Ascending aorta (tissue), 2 donors: ENCODE measurements at places on chromosomes 2 and 18.

DNA sequence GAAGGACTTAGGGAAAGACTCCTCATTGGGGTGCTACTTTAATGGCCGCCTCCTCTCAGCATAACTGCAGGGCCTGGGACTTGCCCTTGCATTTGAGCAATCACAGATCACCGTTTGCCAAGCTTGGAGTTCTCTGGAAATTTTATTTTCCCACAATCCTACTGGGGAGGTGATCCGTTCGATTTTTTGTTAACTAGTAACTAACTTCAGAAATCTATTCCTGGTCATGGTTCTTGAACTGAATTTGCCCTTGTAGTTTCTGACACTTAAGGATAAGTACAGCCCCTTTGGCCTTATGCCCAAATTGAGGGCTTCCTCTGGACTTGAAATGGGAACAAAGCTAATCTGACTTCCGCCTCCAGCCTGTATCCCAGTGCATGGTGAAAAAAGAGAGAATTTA, 60.5 kb upstream of the ST3GAL5 start:
- no peaks in the 10 kb centered on the region for H3K36me3 ChIP-seq
- no peak overlapping the region for H3K27ac ChIP-seq
- no peak for DNase-seq
- no peak overlapping the region for H3K4me3 ChIP-seq
- H3K4me1 ChIP-seq: no peaks in the 10 kb centered on the region
- no peaks in the 10 kb centered on the region for H3K27me3 ChIP-seq

DNA sequence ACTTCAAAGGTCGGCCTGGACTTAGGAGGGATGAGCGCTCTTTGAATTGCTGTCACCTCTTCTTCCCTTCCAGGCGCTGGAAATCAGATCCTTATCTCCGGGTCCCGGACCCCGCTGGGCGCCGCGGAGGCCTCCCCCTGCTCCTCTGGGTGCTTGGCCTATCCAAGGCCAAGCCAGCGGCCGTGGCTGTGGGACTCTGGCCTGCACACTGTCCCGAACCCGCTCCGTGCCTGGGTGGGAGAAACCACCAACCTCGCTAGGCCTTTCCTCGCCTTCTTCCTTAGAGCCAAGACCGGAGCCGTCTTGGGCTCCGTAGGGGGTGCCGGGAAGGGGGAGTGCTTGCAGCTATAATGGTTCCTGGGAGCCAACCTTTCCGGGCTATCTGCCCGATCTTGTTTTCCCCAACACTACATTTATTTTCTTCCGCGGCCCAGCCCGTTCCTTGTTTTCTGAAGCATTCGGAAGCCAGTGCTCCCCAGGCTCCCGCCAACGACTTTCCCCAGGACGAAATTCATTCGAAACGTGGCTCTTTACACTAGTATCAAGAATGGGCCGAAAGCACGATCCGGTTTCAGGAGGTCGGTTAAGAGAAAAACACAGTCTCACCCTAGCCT, 2.4 kb downstream of the OSR1 start:
- H3K4me1 ChIP-seq: peaks cover 37% of the 10 kb centered on the region
- DNase-seq: no peak
- H3K4me3 ChIP-seq: peak overlapping the region; percentile 91
- peaks cover 8% of the 10 kb centered on the region for H3K36me3 ChIP-seq
- no peaks in the 10 kb centered on the region for H3K27me3 ChIP-seq

GRCh38 chr2:171185941-171186340, 25.2 kb upstream of the TLK1 start:
- no peaks in the 10 kb centered on the region for H3K36me3 ChIP-seq
- no peak overlapping the region for H3K27ac ChIP-seq
- DNase-seq: no peak
- no peaks in the 10 kb centered on the region for H3K27me3 ChIP-seq

GRCh38 chr2:134738141-134738870, 19.5 kb upstream of the TMEM163 start:
- H3K4me3 ChIP-seq: no peak overlapping the region
- no peak for DNase-seq
- no peaks in the 10 kb centered on the region for H3K4me1 ChIP-seq

- H3K27ac ChIP-seq: no peak overlapping the region
- H3K36me3 ChIP-seq: no peaks in the 10 kb centered on the region
- no peak for DNase-seq
- H3K4me1 ChIP-seq: no peaks in the 10 kb centered on the region
Observed at GRCh38 chr18:49709347-49709690, 104.0 kb downstream of the ACAA2 start.

- H3K4me1 ChIP-seq: no peaks in the 10 kb centered on the region
- no peak overlapping the region for H3K4me3 ChIP-seq
- H3K27ac ChIP-seq: no peak overlapping the region
- DNase-seq: no peak
- no peaks in the 10 kb centered on the region for H3K36me3 ChIP-seq
Observed at GRCh38 chr2:122929347-122929746, 1095.7 kb upstream of the CNTNAP5 start.

GRCh38 chr18:40013001-40013609, 1941.9 kb upstream of the PIK3C3 start:
- H3K4me1 ChIP-seq: no peaks in the 10 kb centered on the region
- no peak overlapping the region for H3K4me3 ChIP-seq
- H3K27ac ChIP-seq: no peak overlapping the region
- H3K27me3 ChIP-seq: no peaks in the 10 kb centered on the region

DNA sequence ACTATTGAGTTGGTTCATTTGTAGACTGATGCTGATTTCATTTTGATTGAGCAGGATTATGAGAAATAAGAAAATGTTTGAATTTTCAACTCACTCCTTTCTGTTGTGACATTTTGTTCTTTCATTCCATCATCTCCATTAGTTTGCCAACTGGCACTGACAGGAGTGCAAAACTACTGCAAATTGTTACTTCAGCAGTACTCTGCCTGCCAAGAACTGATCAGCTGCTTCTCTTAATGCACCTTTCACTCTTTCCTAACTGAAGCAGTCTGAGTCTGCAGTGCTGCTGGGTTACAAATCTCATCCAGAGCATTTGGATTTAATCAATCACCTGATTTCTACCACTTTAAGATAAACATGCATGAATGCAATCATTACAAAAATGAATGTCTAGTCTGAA, 70.9 kb downstream of the TMEFF2 start:
- H3K36me3 ChIP-seq: no peaks in the 10 kb centered on the region
- H3K4me1 ChIP-seq: no peaks in the 10 kb centered on the region
- no peaks in the 10 kb centered on the region for H3K27me3 ChIP-seq
- no peak overlapping the region for H3K4me3 ChIP-seq
- DNase-seq: peak; percentile 63

- no peaks in the 10 kb centered on the region for H3K36me3 ChIP-seq
- no peaks in the 10 kb centered on the region for H3K4me1 ChIP-seq
- H3K4me3 ChIP-seq: no peak overlapping the region
- no peaks in the 10 kb centered on the region for H3K27me3 ChIP-seq
- no peak for DNase-seq
- no peak overlapping the region for H3K27ac ChIP-seq
Observed at GRCh38 chr2:40666398-40666797, 214.5 kb upstream of the SLC8A1 start.

- H3K36me3 ChIP-seq: no peaks in the 10 kb centered on the region
- no peaks in the 10 kb centered on the region for H3K27me3 ChIP-seq
- H3K4me3 ChIP-seq: no peak overlapping the region
- DNase-seq: no peak
- H3K4me1 ChIP-seq: no peaks in the 10 kb centered on the region
Observed at GRCh38 chr18:70258243-70258642, 30.6 kb upstream of the SOCS6 start.

DNA sequence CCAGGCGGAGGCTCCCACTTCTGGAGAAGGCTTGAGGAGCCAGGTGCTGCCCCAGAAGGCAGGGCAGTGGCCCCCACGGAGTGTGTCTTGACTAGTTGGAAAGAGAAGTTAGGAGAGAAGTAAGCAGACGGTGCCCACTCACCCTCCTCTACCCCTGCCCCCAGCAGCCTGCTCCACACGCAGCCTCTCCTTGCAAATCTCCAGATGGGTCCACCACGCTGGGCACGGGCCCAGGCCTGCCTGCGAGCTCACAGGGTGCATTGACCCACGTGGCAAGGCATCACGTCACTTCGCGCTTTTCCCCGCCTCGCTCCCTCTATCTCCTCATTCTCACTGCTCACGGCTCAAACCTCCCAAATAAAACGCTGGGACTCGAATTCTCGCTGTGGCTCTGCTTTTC, 71.8 kb upstream of the RAB12 start:
- no peak overlapping the region for H3K27ac ChIP-seq
- H3K36me3 ChIP-seq: no peaks in the 10 kb centered on the region
- H3K4me1 ChIP-seq: no peaks in the 10 kb centered on the region
- DNase-seq: no peak
